ENCODE measurements at places on chromosomes 4 and X. TPM values are rescaled to one million over a fixed set of nuclear protein-coding genes. Genes with fewer than 3 reads are reported as not detected.

Gene RHOXF1
- total RNA-seq: not detected

Gene MTMR8
- total RNA-seq: not detected

Gene TRIM60
- 1.1 TPM for total RNA-seq

Gene SMARCA5
- 56.1 TPM for total RNA-seq

Gene FGFR3
- total RNA-seq: 0.29 TPM

Gene GASK1B
- total RNA-seq: 53.6 TPM

Gene CPLX1
- not detected for total RNA-seq

Gene HPGDS
- under 0.01 TPM for total RNA-seq

Gene COX7B
- 212 TPM for total RNA-seq

Gene DMRTC1B
- not detected for total RNA-seq

Gene DUX4
- not detected for total RNA-seq

Gene CPEB2
- 20.8 TPM for total RNA-seq

Gene SHROOM2
- 6.7 TPM for total RNA-seq

Gene TMPRSS11A
- total RNA-seq: not detected

Gene CNOT6L
- 16.2 TPM for total RNA-seq

Measured in placental pericyte (primary cell).